ENCODE measurements at places on chromosomes 12 and 14.

DNA sequence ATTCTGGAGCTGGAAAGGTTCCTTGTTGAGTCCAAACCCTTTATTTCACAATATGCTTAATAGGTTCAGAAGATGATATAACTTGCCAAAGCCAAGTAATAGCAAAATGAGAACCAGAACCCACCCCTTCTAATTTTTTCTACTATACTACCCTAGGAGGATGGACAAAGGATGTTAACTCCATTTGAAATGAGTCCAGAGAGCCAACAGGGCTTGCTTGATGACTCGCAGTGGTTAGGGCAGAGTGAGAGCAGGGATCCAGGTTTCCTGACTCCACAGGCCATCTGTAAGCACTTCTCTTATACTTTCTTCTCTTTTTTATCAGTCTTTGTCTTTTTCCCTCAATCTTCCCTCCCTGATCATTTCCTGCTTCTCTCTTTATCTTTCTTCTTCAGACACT, 668.1 kb downstream of the MED13L start:
- H3K4me3 ChIP-seq = no peak overlapping the region
- DNase-seq = no peak
- H3K4me1 ChIP-seq = no peaks in the 10 kb centered on the region
- H3K27ac ChIP-seq = no peak overlapping the region

- no peaks in the 10 kb centered on the region for H3K36me3 ChIP-seq
- H3K27ac ChIP-seq = no peak overlapping the region
- DNase-seq = no peak
- H3K27me3 ChIP-seq = no peaks in the 10 kb centered on the region
Measured at GRCh38 chr12:20398686-20399085, 30.3 kb downstream of the PDE3A start.

DNA sequence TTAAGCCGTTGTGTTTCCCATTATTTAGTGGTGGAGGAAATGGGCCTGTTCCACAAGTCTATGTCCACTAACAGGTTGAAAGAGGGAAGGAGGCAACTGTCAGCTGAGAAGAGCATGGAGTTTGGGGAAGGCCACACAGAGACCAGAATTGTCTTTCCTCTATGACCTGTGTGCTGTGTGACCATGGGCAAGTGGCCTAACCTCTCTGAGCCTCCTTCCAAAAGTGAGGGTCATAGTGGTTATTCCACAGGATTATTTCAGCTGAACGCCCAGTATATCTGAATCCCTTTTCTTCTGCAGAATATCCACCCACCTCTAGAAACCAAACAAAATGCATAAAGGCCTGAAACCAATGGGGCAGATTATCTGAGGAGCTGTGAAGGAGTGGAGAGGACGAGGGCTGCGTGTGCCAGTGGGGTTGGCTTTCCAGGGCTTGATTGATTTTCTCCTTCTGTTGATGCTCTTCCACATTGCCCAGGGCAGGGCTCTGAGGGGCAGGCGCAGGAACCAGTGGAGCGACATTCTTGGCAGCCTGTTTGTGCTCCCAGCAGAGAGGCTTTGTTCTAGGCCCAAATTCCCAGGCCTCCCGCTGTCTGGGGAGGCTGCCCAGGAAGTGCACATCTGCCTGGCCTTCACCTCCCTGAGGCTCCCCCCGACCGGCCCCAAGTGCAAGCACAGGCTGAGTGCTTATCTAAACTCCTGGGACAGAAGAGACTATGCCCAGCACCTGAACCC, 452.7 kb downstream of the BCL11B start:
- H3K27me3 ChIP-seq = no peaks in the 10 kb centered on the region
- no peak for DNase-seq
- no peaks in the 10 kb centered on the region for H3K36me3 ChIP-seq
- H3K27ac ChIP-seq = no peak overlapping the region

DNA sequence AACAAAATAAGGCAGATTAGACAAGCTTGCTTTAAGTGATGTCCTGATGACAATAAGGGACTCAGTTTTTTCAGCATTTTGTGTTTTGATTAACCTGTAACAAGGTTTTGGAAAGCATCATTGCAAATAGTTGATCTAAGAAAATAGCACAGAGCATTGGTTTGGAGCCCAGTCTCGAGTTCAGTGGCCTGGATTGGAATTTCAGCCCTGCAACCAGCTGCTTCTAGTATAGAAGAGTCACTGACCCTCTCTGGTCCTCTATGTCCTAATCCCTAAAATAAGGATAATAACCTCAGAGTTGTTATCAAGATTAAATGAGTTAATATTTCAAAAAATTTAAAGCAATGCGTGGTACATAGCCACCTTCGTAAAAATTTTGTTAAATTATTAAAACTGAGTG, 25.5 kb downstream of the PDZRN4 start:
- no peak overlapping the region for H3K27ac ChIP-seq
- no peaks in the 10 kb centered on the region for H3K27me3 ChIP-seq
- H3K4me1 ChIP-seq = no peaks in the 10 kb centered on the region
- H3K4me3 ChIP-seq = no peak overlapping the region
- no peaks in the 10 kb centered on the region for H3K36me3 ChIP-seq

DNA sequence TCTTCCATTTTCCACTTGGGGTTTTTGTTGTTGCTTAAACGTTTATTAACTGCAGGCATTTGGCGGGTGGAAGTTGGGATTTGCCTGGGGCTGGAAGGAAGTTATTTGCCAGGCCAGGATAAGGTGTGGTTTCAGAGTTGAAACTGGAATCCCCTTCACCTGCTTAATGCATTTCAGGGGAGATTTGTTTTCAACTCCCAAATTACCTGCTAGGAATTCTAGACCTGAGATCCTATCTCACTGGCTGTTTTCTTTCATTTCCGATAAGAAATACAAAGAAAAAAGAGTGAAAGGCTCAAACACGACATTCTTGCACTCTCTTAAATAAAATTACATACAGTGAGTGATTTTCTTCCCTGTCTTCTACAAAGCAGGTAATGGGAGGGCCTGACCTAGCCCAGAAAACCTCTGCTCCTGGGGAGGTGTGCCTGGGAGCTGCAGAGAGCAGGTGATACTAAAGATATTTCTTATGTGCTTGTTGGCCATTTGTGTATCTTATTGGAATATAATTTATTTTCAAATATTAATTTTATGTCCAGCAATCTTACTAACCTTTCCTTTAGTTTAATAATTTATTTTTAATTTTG, 278.2 kb downstream of the ZFP36L1 start:
- no peaks in the 10 kb centered on the region for H3K36me3 ChIP-seq
- no peak overlapping the region for H3K27ac ChIP-seq
- no peak overlapping the region for H3K4me3 ChIP-seq
- H3K4me1 ChIP-seq = peaks cover 3% of the 10 kb centered on the region

DNA sequence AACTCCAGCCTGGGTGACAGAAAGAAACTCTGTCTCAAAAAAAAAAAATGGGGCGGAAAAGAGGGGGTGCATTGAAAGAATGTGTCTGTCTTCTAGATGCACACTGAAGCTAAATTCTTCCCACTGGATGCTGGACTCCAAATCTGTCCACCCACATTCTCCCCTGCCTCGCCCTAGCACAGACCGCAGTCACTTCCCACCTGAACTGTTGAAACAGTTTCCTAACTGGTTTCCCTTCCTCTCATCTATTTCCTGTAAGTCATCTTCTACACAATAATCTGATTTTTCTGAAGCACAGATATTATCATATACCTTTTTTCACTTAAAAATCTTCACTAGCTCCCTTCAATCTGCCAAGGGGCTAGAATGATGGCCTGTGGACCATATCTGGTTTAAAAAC, 1.5 kb upstream of the HCAR1 start:
- H3K4me3 ChIP-seq = no peak overlapping the region
- H3K27ac ChIP-seq = no peak overlapping the region
- DNase-seq = peak; percentile 37
- no peaks in the 10 kb centered on the region for H3K27me3 ChIP-seq

GRCh38 chr12:75481013-75481705, 604 bp downstream of the GLIPR1 start:
- H3K4me3 ChIP-seq = peak overlapping the region; percentile 99
- no peaks in the 10 kb centered on the region for H3K27me3 ChIP-seq

- H3K36me3 ChIP-seq = peaks cover 6% of the 10 kb centered on the region
- no peak overlapping the region for H3K27ac ChIP-seq
- H3K4me3 ChIP-seq = no peak overlapping the region
- DNase-seq = peak; percentile 11
- no peaks in the 10 kb centered on the region for H3K27me3 ChIP-seq
Measured at GRCh38 chr12:1310653-1311052, 283.7 kb downstream of the FBXL14 start.

DNA sequence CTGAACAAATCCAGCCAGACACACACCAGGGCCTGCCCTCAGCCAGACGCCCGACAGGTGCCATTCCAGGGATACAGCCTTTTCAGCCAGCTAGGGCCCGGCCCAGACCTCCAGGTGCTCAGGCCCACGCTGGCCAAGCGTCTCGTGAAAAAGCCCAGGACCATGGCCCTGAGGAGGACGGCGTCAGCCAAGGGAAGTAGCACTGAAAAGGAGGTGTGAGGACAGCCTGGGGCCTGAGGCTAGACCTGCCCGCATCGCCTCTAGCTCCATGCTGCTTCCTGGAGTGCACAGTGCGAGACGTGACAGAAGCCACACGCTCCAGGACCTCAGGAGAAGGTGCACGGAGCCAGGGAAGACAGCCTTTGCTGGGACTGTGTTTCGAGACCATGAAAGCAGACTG, 29.8 kb downstream of the GOLGA3 start:
- peaks cover 78% of the 10 kb centered on the region for H3K36me3 ChIP-seq
- H3K27me3 ChIP-seq = no peaks in the 10 kb centered on the region
- H3K4me3 ChIP-seq = no peak overlapping the region

DNA sequence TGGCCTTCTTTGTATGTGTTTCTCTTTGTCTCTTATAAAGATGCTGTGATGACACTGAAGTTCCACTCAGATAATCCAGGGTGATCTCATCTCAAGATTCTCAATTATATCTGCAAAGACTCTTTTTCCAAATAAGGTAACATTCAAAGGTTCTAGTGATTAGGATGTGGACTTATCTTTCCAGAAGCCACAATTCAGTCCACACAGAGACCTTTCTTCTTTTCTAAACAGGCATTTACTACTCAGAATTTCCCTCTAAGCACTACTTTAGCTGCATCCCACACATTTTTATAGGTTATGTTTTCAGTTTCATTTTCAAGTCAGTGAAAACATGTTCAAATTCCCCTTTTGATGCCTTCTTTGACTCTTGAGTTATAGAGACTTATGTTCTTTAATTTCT, 9.0 kb upstream of the NKX2-1 start:
- no peaks in the 10 kb centered on the region for H3K4me1 ChIP-seq
- peaks cover 16% of the 10 kb centered on the region for H3K27me3 ChIP-seq
- no peak overlapping the region for H3K27ac ChIP-seq
- no peak for DNase-seq
- H3K4me3 ChIP-seq = no peak overlapping the region

GRCh38 chr14:50452979-50453705, 56.5 kb upstream of the CDKL1 start:
- H3K27ac ChIP-seq = no peak overlapping the region
- no peak for DNase-seq
- no peaks in the 10 kb centered on the region for H3K27me3 ChIP-seq
- H3K4me1 ChIP-seq = no peaks in the 10 kb centered on the region
- H3K4me3 ChIP-seq = no peak overlapping the region

GRCh38 chr12:47734725-47735480, 9.6 kb upstream of the ENDOU start:
- no peaks in the 10 kb centered on the region for H3K27me3 ChIP-seq
- no peak overlapping the region for H3K4me3 ChIP-seq
- no peaks in the 10 kb centered on the region for H3K36me3 ChIP-seq
- no peak overlapping the region for H3K27ac ChIP-seq
- no peak for DNase-seq

DNA sequence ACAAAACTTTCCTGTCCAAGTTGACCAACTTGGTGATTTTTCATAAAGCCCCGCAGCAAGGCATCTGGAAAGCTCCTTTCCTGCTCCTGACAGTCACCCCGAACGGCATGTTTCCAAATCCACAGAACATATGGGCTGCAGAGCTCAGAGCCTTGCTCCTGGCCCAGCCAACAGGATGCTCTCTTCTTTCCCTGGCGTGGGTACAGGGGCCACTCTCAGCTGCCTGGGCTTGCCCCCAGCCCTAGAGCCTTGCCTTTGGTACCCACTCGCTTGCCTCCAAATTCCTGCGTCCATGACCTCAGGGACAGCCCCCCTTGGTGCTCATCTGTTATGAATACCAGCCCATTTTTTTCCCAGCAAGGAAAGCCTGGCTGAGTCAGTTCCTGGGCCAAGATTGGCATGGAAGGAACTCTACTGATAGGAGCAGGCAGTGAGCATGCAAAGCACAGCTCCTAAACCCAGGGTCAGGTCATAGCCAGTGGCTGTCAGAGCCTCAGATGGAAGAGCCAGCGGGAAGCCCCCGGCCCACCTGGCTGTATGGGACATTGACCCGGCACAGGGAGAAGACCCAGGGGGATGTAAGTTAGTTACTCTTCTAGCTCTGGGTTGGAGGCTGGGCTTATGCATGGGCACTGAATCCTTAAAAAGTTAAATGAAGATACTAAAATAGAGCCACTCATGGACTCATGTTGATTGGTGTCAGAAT, 105.3 kb upstream of the RTL1 start:
- H3K4me3 ChIP-seq = no peak overlapping the region
- H3K27ac ChIP-seq = no peak overlapping the region
- H3K27me3 ChIP-seq = no peaks in the 10 kb centered on the region
- no peaks in the 10 kb centered on the region for H3K36me3 ChIP-seq
- no peaks in the 10 kb centered on the region for H3K4me1 ChIP-seq

DNA sequence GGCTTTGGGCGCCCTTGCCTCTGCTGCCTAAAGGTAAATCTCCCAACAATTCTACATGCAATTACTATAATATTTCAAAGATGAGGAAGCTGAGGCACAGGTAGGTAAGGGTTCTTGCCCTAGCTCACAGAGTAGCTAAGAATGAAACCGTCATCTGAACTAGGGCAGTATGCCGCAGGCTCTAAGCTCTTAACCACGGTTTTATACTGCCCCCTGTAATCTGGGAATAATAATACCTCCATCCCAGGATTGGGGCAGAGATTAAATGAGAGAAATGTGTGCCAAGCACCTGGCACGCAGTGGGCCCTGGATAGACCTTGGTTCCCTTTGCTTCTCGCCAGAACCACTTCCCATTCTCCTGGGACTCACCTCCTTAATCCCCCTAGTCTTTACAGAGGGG, 1.5 kb upstream of the HRK start:
- H3K36me3 ChIP-seq = no peaks in the 10 kb centered on the region
- no peak overlapping the region for H3K27ac ChIP-seq
- no peak for DNase-seq
- peaks cover 25% of the 10 kb centered on the region for H3K27me3 ChIP-seq

GRCh38 chr12:46174061-46174662, 94.7 kb downstream of the SLC38A1 start:
- H3K27me3 ChIP-seq = no peaks in the 10 kb centered on the region
- H3K4me3 ChIP-seq = no peak overlapping the region
- H3K4me1 ChIP-seq = peaks cover 11% of the 10 kb centered on the region
- DNase-seq = no peak

- H3K27ac ChIP-seq = no peak overlapping the region
- peaks cover 7% of the 10 kb centered on the region for H3K4me1 ChIP-seq
- H3K27me3 ChIP-seq = no peaks in the 10 kb centered on the region
- H3K4me3 ChIP-seq = no peak overlapping the region
Measured at GRCh38 chr12:26928661-26929060, 9.1 kb downstream of the INTS13 start.
